ENCODE measurements at places on chromosomes 3 and 15.

DNA sequence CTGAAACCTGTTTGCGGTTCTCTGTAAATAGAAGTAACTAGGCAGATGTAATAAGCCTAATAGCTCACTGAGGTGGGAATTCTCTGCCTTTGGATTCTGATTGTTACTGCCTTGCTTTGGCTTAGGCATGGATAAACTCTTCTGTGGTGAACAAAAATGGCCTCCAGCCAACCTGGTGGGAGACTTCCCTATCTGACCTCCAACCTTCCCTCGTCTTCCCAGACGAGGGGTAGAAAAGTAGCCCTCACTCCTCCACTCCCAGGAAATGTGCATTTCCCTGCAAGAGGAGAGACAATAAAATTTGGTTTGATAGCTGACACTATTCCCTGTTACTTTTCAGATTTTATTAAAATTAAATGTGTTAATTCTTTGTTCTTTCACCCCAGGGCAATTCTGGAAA lies 606 bp upstream of the CD96 start:
- no peak for DNase-seq

DNA sequence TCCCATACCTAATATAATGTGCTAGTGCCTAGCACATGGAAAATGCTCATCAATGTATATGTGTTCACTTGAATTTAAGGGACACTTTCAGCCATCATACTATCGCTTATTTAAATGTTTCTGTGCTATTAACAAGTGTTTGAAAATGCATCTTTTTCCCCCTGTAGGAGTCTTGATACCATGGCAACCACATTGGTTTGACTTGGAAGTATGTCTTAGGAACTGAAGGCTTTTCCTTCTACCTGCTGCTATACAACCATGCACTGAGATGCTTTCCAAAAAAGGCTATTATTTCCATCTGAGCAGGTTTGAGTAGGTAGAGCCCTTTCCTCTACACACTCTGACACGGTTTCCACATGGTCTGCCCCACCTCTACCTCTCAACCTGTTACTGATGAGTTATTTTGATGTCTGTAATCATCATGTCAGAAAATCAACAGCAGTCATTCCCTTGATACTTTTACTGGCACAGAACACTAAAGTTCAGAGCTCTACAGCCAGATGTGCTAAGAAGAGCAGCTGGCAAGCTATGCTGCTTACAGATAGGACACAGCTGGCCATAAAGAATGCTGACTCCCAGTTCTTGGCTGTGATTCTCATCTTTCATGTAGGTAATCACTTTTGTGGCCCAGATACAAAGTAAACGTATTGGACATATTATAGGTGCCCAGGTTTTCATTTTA lies 59.3 kb downstream of the RYR3 start:
- DNase-seq: no peak

- DNase-seq: no peak
Measured at GRCh38 chr3:182895513-182896112, 84.7 kb downstream of the DCUN1D1 start.

DNA sequence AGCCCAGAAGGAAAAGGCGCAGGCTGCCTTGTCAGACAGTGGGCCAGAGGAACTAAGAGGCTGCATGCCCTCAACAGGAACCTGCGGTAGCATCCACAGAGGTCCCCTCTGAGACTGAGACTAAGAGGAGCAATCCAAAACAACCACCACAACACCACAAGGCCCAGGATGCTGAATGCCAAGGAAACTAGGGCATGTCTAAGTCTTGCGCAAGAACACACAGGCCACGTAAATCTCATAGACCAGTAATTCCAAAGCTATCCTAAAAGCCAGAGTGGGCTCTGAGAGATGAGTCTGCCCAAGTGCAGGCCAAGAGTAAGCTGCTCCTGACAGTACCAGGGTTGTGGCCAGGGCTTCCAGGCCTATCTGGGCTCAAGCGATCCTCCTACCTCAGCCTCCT lies 12.9 kb downstream of the MON1A start:
- no peak for DNase-seq

DNA sequence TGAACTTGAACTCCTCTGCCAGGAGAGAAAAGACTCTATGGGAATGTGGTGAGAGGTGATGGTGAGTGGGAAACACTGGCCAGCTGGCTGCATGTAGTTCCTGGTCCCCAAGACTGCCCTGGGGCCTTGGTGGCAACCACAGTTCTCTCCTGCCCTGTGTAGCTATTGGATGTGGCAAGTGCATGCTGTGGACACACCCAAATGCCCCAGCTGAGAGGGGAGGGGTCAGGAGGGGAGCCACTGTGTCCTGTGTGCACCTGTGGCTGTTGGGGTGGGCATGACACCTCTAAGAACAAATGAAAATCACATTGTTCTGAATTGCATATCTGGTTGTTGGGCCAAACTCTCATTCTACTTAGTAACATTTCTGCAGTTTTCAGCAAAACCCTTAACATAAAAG lies 409.6 kb downstream of the NSUN3 start:
- no peak for DNase-seq

- DNase-seq: no peak
Measured at GRCh38 chr3:24302396-24302795, 192.3 kb downstream of the THRB start.
